SJCRH30 (cell line): ENCODE measurements at places on chromosomes 7 and 10. TPM values are rescaled to one million over a fixed set of nuclear protein-coding genes. Genes with fewer than 3 reads are reported as not detected.

Gene SAMD9L
- 0.79 and 1.8 TPM in 2 replicates for total RNA-seq

Gene UBTD1
- total RNA-seq = 13.9 and 14.3 TPM in 2 replicates

Gene GALNT17
- total RNA-seq = not detected in 2 replicates

Gene COL1A2
- total RNA-seq = 0.12 and 0.20 TPM in 2 replicates

Gene PCLO
- 4.2 and 5.7 TPM in 2 replicates for total RNA-seq

Gene ACTL6B
- total RNA-seq = not detected in 2 replicates

Gene ADAMTS14
- total RNA-seq = 6.4 and 7.6 TPM in 2 replicates

Gene DYNC1I1
- total RNA-seq = 7.9 and 11.9 TPM in 2 replicates

Gene UTF1
- total RNA-seq = not detected in 2 replicates

Gene TET1
- 12.8 and 13.0 TPM in 2 replicates for total RNA-seq

Gene NANOS1
- total RNA-seq = 54.2 and 59.4 TPM in 2 replicates

Gene ANKRD30A
- not detected in 2 replicates for total RNA-seq

Gene SP4
- 34.5 and 39.5 TPM in 2 replicates for total RNA-seq

Gene H2BK1
- not detected in 2 replicates for total RNA-seq
